T-helper 1 cell (primary cell): ENCODE measurements at places on chromosomes 11 and 22.

- DNase-seq, result no peak
These were observed 2.1 kb upstream of the BARX2 start for GRCh38 chr11:129373489-129373953.

DNA sequence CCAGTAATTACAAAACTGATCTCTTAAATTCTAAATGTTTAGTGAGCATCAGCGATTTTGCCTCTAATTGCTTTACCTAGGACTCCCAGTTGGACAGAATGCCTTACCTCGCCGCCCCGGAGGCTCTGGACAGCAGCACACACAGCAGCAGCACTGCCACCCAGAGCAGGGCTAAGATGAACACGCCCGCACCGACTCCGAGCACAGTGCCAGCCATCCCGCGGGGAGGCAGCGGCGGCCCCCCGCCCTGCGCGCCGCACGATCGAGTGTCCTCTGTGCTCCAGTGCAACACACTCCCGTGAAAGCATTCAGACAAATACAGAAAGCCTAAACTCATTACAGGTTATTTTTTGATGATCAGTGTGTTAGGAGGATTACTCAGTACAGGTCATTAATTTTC, 9.4 kb downstream of the TMEM218 start:
- DNase-seq, result no peak

- no peak for DNase-seq
These were observed 19.6 kb downstream of the ADM start for GRCh38 chr11:10324474-10324873.

- DNase-seq, result no peak
These were observed 10.4 kb downstream of the NHERF4 start for GRCh38 chr11:119195680-119196079.

DNA sequence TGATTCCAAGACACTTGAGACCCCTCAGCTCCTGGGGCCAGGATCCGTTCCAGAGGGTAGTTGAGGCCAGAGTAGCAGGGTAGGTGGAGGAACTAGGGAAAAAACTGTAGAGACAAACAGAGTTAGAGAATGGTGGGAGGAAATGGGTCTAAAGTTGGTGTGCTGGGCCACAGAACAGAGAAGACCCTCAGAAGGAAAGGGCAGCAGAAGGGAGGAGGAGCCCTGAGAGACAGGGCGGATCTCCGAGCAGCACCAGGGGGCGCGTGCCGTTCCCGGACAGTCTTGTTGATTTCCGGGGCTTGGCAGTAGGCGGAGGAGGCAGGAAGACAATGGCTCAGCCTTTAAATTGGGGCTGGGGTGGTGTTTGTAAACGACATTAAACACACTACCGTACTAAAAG, 2.4 kb upstream of the CECR2 start:
- DNase-seq, result peak; percentile 12

GRCh38 chr22:40919446-40919845, 31.7 kb upstream of the RBX1 start:
- no peak for DNase-seq

GRCh38 chr22:20186183-20186870, 35.5 kb upstream of the CCDC188 start:
- no peak for DNase-seq

DNA sequence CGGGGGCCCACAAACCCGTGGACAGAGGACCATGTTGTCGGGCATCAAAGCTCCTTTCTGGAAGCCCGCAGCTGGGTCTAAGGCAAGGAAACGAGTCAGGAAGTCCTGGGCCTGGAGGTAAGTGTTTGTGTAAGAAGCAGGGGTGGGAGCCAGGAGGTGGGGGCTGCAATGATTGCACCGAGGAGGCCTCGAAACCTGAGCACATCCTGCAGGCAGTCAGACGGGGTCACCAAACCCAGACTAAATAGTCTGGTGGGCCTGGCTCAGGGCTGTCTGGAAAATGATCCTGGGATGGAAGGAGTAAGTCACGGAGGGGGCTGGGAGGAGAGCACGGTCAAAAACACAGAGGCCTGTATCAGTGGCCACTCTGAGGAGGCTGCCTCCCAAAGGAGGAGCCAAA, 539.2 kb downstream of the MN1 start:
- DNase-seq, result no peak

- DNase-seq, result peak; percentile 4
These were observed 1.1 kb upstream of the FBXO7 start for GRCh38 chr22:32473388-32473952.

- peak; percentile 46 for DNase-seq
These were observed 23.9 kb upstream of the SCGB1A1 start for GRCh38 chr11:62394825-62395538.

GRCh38 chr11:97149741-97150140, 759.9 kb downstream of the JRKL start:
- DNase-seq, result no peak

DNA sequence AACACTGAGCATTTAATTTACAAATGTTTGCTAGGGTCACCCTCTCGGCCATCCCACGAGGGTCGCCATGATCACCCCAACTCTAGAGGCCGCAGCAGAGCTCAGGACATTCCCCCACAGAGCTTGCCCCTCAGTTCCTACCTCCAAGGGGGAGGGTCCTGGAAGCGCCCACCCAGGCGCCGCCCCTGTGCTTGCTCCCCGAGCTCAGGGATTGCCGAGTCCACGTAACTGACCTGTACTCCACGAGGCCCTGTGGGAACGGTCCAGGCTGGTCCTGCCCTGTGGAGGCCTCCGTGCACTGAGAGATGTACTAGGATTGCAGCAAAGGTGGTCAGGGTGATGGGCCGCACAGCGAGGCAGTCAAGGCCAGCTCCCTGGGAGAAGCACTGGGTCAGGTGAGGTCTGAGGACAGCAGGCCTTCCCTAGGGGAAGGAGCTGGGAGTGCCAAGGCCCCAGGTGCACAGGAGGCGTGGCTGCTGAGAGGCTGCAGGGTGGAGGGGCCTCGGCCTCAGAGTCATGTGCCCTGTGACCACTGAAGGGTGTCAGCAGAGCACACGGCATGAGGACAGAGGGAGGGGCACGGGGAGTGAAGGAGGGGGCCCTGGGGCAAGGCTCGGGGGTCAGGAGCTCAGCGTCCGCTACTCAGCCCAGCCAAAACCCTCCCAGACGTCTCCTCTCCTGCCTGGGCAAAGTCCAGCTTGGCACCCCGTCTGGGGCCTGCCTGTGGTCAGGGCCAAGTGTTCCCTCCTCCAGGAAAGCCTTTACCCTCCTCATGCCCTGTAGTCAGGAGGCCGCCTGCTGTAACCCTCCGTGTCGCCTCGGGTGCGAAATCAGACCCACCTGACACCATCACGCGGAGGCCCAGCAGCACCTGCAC, 2.4 kb upstream of the MIOX start:
- DNase-seq, result no peak

DNA sequence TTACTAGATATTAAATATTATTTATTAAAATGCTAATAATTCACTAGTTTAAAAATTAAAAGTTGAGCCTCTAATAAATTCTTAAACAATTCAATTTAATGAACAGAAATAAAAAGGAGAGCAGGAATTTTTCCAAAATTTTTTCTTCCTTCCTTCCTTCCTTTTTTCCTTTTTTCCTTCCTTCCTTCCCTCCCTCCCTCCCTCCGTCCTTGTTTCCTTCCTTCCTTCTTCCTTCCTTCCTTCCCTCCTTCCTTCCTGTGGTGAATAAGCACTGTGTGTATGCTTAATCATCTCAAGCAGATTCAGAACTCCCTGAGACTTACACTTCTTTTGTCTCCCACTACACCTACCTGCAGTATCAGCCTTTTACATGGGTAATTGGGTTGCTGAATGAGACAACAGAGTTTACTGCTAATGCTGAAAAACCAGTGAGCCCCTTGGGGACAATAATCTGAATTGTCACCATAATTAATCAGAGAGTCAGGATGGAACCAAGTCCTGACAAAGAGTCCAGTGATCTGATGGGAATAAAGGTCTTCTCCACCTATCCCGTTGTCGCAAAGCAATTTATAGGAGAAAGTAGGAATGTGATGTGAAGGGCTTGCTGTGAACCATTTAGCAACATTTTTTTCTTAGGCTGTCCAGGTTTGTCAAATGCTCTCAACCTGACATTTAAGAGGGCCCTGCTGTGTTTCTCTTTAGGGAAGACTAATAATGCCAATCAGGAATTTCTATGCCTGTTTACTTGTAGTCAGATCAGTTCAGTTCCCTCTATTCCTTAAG, 58.1 kb upstream of the CEP295 start:
- no peak for DNase-seq

- no peak for DNase-seq
These were observed 56.9 kb upstream of the ARFGAP3 start for GRCh38 chr22:42913874-42914510.

DNA sequence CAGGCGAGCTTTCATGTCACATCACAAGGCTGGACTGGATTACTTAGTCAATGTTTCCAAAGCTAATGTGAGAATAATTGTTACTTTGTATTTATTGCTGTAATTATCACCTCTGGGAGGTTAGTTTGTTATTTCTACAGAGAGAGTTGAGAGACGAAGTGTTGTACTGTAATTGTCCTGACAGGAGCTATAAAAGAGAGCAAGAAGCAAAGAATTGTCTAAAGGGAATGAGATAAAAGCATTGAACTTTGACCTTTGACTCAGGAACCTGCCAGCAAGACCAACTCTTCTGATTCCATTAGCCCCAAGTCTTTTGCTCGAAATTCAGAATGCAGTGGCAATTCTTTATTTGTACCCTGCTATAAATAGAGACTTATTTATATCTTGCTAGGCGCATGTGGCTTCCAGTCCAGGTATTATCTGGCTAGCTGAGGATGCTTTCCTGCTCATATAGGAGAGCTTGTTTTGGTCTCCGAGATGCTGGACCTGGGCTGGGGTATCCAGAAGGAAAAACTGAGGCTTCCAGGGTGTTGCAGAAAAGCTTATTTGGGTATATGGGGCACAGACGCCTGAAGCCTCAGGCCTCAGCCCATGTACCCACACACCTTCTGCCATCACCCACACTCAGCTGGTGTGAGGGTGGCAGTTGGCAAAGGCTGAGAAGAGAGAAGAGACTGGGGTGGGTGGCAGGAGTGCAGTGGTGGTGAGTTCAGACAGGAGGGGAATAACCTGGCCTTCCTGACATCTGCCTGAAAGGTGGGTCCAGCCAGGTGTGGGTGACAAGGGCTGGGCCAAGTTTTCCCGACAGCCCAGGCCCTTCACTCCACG, 40.7 kb downstream of the SYT13 start:
- no peak for DNase-seq
